ENCODE measurements at places on chromosomes 7 and 10. TPM values are rescaled to one million over a fixed set of nuclear protein-coding genes. Genes with fewer than 3 reads are reported as not detected.

DNA sequence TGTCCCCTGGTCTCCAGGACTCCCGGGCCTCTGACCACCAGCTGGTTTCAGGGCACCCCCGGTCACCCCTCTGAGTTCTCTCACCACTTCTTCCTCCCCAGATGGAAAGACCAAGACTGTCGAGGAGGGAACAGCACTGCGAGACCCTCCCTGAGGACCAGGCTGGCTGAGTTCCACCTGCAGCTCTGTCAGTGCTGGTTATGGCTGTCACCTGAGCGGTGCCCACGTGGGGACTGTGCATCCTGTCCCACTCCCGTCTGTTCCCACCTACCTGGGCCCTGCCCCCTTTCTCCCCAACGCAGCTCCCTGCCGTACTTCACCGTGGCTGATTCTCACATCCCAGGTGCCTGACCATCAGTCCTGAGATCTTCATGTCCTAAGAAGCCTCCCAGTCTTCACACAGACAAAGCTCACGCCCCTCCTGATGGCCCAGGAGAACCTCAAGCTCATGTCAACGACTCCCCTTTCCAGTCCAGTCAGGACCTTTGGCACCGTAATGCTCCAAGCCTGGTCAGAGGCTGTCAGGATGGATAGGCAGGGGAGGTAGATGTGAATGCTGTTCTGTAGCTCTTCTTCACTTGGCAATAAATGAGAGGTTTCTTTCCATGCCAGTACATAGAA is 159.7 kb downstream of the USP6NL start:
- DNase-seq: no peak

The DKK1 gene
- not detected for total RNA-seq

- no peak for DNase-seq
Measured at GRCh38 chr10:116636976-116637375, 16.2 kb downstream of the PNLIPRP2 start.

- DNase-seq: no peak
Measured at GRCh38 chr7:130672146-130672545, 3.6 kb upstream of the COPG2 start.

The FAM237B gene
- not detected for total RNA-seq

DNA sequence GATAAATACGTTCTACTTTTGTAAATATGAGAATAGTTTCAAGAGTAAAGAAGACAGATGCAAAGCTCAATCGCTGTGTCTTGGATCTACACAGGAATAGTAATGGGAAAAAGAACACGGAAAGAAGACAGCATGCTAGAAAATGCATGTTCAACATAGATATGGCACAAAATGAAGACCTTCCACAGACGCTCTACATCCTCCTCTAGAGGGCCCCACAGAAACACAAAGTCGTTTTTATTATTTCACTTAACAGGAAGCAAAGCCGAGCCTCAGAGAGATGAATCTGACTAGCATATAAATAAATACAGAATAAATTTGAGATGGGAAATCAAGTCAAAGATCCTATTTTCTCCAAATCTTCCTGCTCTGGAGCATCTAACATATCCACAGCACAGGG is 292.6 kb downstream of the PARD3 start:
- no peak for DNase-seq

GRCh38 chr10:98340261-98340939 is 72.4 kb upstream of the LOXL4 start:
- DNase-seq: no peak

GRCh38 chr7:131649879-131650278 is 93.5 kb upstream of the PODXL start:
- no peak for DNase-seq

GRCh38 chr10:68096913-68097516 is 12.3 kb upstream of the MYPN start:
- DNase-seq: no peak

DNA sequence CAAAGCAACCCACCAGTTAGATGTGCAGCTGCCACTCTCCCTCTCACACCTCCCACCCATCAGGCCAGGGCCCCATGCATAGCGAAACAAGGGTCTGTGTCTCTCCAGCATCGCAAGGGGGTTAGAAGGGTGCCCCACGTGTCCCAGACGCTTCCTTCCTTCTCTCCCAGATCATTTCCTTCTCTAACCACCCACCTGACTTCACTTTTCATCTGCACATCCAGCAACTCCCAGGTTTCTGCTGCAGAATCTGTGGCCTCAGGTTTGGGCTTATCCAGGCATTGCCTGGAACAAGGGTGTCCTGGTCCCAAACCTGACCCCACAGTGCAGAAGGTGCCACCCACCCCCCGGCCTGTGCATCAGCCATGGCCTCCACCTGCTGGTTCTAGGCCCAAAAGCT is 14.4 kb downstream of the PDIA4 start:
- DNase-seq: no peak

DNA sequence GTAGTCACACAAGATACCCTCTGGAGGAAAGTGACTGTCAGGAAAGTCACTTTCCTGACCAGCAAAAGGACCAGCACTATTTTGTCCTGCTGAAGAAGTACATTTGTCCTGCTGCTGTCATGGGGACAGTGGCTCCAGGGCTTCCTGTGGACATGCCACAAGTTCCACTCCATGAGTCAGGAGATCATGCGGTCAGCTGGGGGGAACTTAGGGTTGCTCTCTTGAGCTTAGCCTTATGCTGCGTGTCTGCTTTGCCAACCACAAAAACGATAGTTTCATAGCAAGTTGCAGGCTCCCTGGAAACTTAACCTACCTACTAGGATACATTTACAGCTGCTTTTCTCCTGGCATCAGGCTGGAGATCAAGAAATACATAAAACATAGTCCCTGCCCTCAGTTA is 19.8 kb upstream of the ALOX5 start:
- DNase-seq: no peak

DNA sequence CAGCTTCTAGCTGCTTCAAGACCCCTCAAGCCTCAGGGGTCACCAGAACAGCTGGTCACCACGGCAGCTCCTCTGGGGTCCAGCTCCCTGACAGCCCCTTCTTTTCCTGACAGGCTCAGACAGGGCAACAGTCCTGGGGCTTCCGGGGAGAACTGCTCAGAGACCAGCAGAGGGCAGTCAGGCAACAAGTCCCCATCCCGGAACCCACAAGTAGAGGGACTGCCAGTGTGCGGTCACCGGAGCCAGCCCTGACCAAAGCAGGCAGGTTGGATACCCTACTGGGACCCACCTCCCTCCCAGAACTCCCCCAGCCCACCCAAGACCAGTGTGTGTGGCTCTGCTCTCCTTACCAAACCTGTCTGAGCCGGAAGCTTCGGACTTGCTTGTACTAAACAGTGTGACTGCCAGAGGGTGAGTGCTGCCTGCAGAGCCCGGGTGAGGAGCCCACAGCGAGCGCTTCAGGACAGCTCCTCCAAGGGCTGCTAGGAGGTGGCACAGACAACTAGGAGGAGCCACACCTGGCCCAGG is 40.3 kb downstream of the YKT6 start:
- peak; percentile 72 for DNase-seq

The KCND2 gene
- total RNA-seq: not detected

DNA sequence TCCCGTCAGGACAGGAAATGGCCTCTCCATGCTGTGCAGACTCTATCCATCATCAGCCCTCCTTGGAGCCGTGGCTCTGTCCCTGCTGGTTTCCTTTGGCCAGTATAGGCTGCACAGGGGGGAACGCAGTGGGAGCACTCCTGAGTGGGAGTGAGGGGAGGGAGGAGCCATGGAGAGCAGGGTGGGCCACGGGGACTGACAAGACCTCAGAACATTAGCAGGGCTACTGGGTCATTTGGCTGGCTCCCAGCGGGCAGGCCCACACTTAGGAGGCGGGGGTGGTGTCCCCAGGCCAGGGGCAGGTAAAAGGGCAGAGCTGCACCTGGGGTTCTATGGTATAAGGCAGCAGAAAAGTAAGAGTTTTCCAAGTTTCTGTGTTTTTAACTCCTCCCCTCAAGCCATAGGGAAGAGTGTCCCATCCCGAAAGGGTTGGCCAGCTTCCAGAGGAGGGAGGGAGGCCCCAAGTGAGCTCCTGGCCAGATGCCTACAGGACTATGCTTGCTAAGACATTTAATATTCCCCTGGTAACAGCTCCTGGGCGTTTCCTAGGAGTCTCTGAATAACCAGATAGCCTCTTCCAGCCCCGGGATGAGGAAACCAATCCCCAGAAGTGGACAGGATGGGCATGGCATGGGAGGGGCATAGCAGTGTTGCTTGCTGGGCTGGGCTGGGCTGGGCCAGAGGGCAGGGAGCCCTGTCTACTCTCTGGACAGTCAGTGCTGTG is 5.5 kb upstream of the OPN4 start:
- no peak for DNase-seq

DNA sequence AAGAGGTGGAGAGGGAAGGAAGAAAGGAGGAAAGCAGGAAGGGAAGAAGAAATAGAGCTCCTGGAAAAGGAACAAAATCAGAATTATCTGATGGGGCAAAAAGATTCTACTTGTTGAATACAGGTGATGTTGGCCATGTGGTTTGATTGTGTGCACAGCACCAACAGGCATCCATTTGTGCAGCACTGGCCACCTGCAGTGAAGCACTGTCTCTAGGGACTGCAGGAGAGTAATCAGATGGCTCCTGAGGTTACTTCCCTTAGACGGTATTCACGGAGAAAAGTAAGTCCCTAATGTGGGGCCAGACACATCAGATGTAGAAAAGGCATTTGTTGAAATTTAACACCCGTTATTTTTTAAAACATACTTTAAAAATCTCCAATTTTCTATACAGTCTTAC is 135.3 kb upstream of the VIPR2 start:
- DNase-seq: no peak

- DNase-seq: no peak
Measured at GRCh38 chr7:158322616-158323530, 264.8 kb downstream of the PTPRN2 start.

- DNase-seq: no peak
Measured at GRCh38 chr10:24706479-24707118, 17.1 kb downstream of the ARHGAP21 start.

- no peak for DNase-seq
Measured at GRCh38 chr7:140081774-140082425, 19.1 kb upstream of the PARP12 start.

DNA sequence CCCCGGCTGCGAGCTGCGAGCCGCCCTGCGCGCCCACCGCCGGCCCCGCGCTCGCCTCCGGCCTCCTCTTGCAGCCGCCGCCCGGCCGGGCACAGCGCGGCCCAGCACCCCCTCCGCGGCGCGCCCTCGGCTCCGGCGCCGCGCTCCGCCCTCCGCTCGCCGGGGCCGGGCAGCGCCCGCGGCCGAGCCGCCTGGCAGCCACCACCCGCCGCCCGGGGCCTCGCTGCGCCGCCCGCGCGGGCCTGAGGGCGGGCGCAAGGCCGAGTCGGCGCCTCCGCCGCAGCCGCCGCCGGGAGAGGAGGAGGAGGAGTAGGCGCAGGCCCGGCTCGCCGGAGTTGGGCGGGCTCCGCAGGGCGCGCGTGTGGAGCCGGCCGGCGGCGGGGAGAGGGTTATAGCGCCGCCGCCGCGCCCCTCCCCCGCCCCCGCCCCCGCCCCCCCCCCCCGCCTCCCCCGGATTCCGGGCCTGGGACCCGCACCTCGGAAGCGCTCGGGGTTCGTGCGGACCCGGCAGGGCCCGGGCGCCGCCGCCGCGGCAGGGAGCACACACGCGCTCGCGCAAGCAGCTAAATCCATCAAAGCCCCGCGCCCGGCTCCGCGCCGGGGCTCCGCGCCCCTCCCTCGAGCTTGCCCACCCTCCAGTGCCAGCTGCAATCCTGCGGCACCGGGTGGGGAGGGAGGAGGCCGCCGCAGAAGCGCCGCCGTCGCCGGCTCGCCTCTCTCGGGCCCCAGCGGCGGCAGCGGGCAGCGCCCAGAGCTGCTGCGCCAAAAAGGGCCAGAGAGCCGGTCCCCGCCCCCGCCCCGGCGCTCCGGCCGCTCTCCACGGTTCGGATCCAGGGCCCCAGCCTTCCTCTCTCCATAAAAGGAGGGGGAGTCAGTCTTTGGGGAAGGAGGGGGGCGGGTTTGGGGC is at the start of gene PDGFA:
Gene PDGFA (minus strand): TSS at position 363 of the 907 bp plus-strand sequence. CDS start 845 bp downstream, outside the sequence.
- DNase-seq: peak; percentile 59

GRCh38 chr10:77160679-77161078 is 476.9 kb downstream of the KCNMA1 start:
- no peak for DNase-seq

- DNase-seq: no peak
Measured at GRCh38 chr10:13961097-13961496, 369.6 kb downstream of the FRMD4A start.

DNA sequence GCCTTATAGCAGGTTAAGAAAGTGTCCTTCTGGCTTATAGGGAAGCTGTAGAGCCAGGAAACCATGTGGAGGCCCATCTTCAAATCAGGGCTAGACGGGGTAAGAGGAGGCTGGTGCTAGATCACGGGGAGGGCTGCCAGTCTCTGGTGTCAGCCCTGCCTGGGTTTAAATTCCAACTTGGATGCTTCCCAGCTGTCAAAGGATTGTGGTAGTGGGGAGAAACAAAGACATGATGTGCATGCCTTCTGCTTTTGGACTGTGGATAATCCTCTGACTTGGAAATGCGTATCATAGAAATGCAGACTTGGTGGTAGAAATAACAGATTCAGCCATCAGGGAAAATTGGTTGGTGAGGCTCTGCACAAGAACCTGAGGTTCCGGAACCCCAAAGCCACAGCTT is 325.6 kb downstream of the PHTF2 start:
- no peak for DNase-seq

DNA sequence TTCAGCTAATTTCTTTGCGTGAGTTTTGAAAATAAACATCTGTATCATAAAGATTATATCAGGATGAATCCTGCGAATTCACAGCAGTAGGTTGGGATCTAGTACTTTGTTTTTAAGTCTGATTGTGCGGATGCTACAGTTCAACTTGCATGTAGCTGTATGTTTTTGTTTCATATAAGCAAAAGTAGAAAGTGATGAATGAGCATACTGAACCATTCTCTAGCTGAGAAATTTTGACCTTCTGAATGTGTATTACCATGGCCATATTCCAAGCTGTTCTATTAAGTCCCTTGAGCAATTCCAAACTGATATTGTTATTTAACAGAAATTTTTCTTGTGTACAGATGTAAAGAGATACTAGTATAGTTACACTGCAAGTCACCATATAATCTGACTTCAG is 358.8 kb upstream of the MEOX2 start:
- no peak for DNase-seq

GRCh38 chr10:93707623-93708022 is 5.2 kb upstream of the FRA10AC1 start:
- no peak for DNase-seq

DNA sequence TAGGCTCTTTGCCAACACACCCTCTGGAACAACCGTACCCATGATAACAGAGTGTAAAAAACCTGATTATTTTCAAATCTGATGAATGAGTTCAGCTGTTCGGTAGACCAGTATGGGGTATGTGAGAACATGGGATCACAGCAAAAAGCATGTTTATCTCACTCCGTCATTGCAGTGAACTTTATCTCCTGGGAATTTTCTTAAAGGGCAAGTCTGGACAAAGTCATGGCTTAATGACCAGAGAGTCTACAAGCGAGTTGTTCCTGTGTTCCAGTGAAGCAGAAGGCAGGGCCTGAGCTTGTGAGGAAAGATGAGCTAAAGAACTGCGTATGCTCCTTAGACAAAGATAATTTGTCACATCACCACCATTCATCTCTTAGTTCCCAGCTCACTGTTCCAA is 219.7 kb downstream of the TRIL start:
- no peak for DNase-seq

- no peak for DNase-seq
Measured at GRCh38 chr7:124785994-124786393, 20.4 kb upstream of the GPR37 start.

All from activated naive CD8-positive, alpha-beta T cell treated with anti-CD3 and anti-CD28 coated beads, Interleukin-2, amount 10 ng/mL, durations not matched to agents 7 days and 5 days (primary cell).